Hippocampal formation (tissue), 2 donors: ENCODE measurements at places on chromosomes 3 and 15.

DNA sequence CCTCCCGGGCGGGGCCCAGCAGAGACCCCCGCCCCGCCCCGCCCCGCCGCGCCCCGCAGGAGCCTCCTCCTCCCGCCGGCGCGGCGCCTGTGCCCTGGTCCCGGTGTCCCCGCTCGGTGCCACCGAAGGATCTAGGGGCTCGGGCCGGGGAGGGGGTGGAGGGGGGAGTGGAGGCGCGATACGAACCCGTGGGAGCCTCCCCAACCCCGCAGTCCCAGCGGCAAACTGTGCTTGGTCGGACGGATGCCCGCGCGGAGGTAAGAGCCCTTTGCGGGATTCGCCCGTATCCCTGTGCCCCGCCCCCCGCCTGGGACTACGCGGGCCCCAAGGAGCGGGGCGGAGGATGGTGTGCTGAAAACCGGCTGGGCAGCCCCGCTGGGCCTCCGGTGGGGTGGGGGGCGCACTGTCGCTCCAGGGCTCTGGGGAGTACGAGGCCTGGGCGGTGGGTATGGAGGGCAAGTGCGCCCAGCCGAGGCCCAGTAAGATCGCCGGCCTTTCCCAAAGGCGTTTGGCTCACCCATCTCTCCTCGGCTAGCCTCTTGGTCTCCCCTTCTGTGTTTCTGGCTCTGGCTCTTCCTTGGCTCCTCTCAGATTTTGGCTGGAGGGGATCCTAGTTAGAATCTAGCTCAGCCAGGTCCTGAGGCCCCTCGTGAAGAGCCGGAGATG is 65.6 kb upstream of the POLG start:
- no peak for DNase-seq

- no peak for DNase-seq
Observed at GRCh38 chr3:109137761-109138160, 1.2 kb downstream of the C3orf85 start.

- DNase-seq: no peak
Observed at GRCh38 chr15:55872471-55872870, 120.9 kb downstream of the NEDD4 start.

DNA sequence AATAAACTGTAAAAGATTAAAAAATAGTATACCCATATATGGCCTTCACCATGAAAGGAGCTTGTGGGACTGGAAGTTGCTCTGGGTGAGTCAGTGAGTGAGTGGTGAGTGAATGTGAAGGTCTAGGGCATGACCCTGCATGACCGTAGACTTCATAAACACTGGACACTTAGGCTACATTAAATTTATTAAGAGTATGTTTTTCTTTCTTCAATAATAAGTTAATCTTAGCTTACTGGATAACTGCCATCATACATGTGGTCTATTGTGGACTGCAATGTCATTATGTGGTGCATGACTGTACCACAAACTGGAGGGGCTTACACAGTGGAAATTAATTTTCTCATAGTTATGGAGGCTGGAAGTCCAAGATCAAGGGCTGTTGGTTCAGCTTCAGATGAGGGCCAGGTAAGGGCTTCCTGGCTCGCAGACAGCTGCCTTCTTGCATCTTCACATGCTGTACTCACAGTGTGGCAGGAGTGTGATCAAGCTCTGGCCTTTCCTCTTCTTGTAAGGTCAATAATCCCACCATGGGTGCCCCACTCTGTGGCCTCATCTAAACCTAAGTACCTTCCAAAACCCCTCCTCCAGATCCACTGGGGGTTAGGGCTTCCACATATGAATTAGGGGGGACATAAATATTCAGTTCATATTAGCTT is 40.8 kb upstream of the PRR23E start:
- DNase-seq: no peak

DNA sequence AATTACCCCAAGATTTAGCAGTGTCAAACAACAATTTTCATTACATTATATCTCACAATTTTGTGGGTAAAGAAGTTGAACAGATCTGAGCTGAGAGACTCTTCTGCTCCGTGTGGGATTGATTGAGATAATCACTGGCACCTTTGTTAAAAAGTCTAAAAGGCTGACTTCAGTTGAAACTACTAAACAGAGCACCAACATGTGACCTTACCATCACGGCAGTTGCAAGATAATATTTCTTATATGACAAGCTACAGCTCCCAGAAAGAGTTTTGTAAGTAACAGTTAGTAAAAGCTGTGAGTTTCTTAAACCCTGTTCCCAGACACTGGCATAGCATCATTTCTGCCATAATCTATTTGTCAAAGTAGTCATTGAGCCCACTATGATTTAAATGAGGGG is 25.0 kb downstream of the CGGBP1 start:
- DNase-seq: no peak

- no peak for DNase-seq
Observed at GRCh38 chr3:24846286-24846860, 351.7 kb upstream of the THRB start.

GRCh38 chr15:74168711-74169126 is 4.8 kb upstream of the ISLR start:
- no peak for DNase-seq

GRCh38 chr3:143366672-143367071 is 247.1 kb downstream of the CHST2 start:
- DNase-seq: no peak

- no peak for DNase-seq
Observed at GRCh38 chr3:52122491-52122890, 31.7 kb downstream of the POC1A start.

DNA sequence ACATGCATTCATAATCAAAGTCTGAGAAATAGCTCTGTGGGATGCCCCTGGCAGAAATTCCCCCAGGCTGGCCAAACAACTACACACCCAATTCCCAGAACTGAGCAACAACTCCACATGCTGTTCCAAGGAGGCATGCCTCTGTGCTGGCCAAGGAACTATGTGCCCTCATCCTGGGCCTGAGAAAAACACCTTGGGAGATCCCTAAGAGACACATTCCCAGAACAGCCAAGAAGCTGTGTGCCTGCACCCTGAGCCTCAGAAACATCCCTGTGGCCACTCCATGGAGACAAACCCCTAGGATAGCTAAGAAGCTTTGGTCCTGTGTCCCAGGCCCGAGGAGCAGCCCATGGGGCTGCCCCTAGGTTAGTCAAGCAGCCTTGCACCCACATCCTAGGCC is 92.3 kb upstream of the MME start:
- DNase-seq: no peak

- no peak for DNase-seq
Observed at GRCh38 chr3:123562547-123562946, 22.3 kb downstream of the HACD2 start.

- no peak for DNase-seq
Observed at GRCh38 chr3:111465081-111465670, 76.8 kb upstream of the CD96 start.

DNA sequence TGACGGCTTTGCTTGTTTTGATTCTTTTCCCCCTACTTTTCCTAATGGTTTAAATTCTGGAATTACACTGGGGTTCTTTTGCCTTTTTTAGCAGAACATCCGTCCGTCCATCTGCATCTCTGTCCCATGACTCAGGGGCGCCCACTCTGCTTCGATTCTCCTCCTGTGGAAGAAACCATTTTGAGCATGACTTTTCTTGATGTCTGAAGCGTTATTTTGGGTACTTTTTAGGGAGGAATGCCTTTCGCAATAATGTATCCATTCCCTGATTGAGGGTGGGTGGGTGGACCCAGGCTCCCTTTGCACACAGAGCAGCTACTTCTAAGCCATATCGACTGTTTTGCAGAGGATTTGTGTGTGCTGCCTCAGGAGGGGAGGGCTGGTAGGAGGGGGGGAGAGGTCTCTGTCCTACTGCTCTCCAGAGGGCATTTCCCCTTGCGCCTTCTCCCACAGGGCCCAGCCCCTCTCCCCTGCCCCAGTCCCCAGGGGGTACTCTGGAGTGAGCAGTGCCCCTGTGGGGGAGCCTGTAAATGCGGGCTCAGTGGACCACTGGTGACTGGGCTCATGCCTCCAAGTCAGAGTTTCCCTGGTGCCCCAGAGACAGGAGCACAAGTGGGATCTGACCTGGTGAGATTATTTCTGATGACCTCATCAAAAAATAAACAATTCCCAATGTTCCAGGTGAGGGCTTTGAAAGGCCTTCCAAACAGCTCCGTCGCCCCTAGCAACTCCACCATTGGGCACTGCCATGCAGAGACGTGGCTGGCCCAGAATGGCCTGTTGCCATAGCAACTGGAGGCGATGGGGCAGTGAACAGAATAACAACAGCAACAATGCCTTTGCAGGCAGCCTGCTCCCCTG is 19.5 kb upstream of the BSN start:
- DNase-seq: peak; percentile 34

GRCh38 chr15:89947385-89947784 is 34.6 kb upstream of the ARPIN start:
- no peak for DNase-seq

GRCh38 chr15:65926459-65926858 is 57.2 kb downstream of the RAB11A start:
- DNase-seq: no peak

DNA sequence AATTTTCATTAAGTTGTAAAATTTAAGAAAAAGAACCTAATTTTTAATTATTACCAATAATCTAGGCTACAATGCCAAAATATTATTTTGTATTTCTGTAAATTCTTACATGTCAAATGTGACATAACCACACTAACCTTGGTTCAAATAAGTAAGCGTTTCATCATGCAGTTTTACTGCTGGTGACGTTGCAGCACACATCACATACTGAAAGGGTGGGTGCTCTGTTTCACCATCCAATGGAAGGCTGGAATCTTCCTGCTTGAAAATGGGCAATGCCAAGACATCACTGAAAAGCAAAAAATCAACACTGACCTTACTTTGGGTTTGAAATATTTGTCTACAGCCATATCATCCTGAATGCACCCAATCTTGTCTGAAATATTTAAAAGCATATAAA is 14.8 kb downstream of the UBP1 start:
- no peak for DNase-seq

DNA sequence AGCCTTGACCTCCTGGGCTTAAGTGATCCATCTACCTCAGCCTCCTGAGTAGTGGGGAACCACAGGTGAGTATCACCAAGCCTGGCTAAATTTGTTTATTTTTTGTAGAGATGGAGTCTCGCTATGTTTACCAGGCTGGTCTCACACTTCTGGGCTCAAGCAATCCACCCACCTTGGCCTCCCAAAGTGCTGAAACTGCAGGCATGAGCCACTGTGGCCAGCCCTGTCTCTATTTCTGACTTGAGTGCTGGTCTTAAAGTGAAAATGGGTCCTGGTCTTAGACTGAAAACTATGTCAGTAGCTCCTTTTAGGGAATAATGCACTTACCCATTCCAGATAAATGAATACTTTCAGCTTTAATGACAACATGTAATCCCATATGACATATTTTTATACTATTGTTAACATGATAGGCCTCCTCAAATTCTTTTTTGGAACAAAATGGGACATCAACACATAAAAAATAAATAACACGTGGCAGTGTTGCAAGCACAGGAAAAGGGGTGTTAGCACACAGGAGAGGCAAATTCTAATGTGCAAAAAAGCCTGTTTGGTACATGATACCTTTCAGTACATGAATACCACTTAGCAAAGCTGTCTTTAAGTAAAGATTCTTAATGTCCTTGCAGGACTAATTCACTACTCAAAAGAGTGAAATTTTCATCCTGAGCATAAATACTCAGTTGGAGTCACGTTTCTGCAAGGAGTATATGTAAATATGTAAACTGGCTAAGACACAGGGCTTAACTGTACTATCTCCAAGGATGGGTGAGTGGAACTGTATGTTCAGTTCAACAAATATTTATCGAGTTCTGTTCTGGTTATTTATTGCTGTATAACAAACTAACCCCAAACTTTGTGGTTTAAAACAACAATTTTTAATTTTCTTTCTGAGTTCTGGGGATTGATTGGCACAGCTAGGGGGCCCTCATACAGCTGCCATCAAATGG is 194.7 kb downstream of the NR1D2 start:
- no peak for DNase-seq

GRCh38 chr3:4997946-4998345 is 18.7 kb downstream of the BHLHE40 start:
- DNase-seq: no peak

DNA sequence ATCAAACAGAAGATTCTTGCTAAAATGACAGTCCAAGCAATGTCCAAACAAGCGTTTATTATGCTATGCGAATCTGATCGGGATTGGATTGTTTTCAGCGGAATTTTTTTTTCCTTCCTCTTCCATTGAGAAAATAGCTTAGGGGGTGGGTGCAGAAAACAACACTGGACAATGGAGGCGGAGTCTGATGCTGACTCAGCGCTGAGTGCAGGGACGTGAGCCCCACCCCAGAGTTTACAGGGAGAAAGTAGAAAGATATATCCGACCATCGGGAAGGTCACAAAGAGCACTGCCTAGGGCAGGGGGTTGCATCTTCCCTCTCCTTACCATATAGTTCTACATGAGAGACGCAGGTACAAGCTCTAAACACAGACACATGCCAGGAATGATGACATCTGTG is 117.0 kb downstream of the FOXP1 start:
- DNase-seq: no peak

GRCh38 chr3:86225461-86225860 is 765.5 kb downstream of the VGLL3 start:
- DNase-seq: no peak

GRCh38 chr3:37766797-37767776 is 94.6 kb upstream of the CTDSPL start:
- DNase-seq: no peak

GRCh38 chr3:187747506-187747905 is 2.2 kb upstream of the BCL6 start:
- DNase-seq: no peak

DNA sequence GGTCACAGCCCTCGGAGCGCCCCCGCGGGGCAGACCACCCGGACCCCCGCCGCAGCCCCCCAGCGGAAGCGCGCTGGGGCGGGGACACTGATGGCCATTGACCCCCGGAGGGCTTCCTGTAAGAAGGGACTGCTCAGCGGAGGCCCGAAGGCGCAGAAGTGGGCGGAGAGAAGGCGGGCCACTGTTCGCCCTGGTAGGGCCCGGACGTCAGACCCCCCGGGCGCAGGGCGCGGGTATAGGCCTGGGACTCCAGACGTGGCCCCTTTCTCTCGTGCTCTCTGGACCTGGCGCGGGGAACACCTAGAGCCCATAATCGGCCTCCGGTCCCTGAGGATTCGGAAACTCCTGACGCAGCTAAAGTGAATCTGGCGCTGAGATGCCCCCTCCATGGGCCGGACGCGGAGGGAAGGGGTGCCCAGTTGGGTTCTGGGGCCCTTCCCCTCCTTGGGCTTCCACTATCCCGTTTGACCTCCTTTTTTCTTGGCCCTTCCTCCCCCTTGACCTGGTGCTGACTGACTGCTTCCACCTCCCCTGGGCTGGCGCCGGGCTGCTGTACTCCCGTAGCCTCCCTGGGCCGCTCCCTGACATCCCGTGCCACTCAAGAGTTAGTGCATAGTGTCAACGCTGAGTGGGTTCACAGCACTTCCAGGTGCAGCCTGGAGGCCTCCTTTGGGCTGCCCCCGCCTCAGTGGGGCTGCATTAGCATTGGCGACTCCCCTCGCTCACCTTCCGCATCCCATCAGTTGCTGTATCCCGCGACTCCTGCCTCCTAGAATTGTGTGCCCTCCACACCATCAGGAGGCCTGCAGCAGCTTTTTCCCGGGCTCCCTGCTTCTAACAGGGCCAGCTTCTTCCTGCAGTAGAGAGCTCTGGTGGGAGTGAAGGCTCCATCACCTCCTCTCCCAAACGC is 694 bp downstream of the ABTB1 start:
- no peak for DNase-seq

GRCh38 chr3:64501298-64501906 is 186.4 kb downstream of the ADAMTS9 start:
- DNase-seq: no peak
